Skin of body (tissue), 3 donors: ENCODE measurements at places on chromosomes 3 and 15. TPM values are rescaled to one million over a fixed set of nuclear protein-coding genes. Genes with fewer than 3 reads are reported as not detected.

The MME gene
- total RNA-seq, result 55.5 TPM

GRCh38 chr3:45623393-45623792 lies 28.8 kb downstream of the LIMD1 start:
- no peak for DNase-seq

DNA sequence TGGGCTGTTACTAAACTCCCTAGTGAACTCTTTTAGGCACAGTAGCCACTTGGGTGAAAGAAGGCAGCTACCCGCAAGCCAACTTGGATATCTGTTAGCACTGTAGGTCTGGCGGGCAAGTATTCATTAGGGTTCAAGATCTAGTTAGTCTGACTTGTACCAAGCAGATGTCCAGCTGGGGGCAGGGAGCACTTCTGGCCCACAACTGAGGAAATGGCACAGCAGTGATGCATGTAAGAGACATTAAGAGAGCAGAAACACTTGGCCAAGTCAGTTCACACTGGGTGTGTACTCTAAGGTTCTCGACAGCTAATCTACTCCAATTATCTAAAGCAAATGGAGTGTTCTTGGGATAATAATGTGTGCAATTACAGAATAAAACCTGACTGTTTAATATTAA lies 131.7 kb downstream of the CTNNB1 start:
- DNase-seq, result no peak

DNA sequence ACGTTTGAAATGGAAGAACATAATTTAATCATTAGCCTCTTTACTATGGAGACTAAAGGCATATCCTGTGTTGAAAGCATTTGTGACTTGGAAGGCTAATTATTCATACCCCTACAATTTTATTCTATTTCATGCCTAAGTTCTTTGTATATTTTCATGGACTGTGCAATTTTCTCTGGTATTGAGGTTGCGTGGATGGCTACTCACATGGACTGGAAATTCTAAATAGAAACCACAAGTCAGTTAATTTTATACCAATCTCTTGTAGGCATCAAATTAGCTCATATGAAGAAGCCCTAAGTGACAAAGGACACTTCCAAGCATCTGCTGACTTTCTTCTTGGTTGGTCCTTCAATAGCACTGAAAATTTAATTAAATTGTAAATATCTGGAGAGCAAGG lies 1353.5 kb downstream of the ROBO1 start:
- no peak for DNase-seq

DNA sequence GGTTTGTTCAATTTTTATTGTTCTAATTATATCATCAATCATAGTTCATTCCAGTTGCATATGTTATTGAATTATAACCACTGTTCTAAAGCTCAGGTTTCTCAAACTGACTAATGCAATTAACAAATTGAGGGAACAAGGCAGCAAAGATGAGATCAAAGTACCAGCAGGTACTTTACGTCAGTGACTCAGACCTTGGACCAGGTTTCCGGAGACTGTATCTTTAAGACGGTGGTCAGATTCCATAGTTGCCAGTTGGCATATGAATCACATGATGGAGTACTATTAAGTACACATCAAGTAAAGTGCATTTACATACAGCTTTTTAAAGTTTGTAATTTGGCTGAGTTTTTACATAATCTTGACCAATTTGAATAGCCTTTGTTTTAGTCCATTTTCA lies 583.6 kb upstream of the ROBO2 start:
- DNase-seq, result no peak

DNA sequence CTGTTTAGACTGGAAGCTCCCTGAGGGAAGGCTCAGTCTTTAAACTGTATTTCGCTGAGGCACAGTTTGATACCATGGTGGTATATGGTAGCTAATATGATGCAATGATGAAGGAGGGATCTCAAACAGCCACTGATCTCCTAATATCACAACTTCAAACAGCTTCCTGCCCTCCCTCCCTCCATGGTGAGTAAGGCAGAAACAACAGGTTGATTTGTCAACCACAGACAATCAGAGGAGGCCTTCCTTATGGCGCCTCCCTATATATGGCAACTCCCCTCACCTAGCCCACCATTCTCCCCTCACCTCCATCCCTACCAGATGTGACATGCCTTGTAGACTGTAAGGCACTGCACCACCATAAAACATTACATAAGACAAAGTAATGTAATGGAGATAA lies 316.5 kb upstream of the ICE2 start:
- no peak for DNase-seq

The DUOXA2 gene
- total RNA-seq, result not detected

The GPR87 gene
- total RNA-seq, result 13.3 TPM

DNA sequence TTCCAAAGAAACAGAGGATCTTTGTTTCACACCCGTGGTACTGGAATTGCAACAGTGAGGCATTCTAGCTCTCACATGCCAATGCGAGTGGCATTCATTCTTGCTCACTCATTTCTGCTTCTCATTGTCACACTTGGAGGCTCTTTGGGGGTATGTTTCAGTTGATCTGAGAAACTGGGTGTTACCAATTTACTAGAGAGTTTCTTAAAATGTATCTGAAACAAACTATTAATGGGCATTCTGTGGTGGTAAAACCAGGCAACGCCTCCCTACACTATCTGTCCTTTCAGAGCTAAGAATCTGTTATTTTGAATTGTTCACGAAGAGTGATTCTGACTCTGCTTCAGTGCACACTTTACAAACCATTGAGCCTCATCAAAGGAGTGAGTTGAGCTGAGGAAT lies 140.6 kb upstream of the BHLHE40 start:
- no peak for DNase-seq

The ECE2 gene
- not detected for total RNA-seq

DNA sequence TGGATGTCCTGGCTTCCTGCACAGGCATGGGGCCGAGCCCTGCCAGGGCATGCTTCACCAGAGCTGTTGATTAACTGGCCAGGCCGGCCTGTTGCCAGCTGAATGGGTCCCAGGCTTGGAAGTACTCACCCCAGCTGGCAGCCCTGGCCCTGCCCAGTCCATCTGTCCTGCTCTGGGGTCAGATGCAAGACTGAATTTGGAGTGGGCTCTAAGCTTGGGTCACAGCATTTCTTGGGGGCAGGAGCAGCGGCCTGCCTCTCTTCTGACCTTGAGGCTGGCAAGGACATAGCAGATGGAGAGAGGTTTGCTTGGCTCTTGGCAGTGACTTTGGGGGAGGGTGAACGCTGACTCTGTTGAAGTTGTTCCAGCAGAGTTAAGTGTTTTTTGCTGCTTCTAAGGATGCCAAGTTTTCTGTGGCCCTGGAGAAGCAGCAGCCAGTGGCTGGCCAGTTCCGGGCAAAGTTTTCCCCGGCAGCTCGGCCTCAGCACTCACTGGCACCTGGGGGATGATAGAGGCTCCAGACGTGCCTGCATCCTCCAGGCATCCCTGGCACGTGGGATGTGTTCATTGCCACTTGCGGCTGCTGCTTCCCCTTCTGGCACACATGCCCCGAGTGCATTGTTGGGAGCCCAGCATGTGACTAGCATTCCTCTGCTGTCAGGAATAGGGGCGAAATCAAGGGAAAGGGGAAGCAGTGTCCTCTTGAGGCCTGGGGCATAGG lies 22.9 kb downstream of the PDIA5 start:
- DNase-seq, result no peak

DNA sequence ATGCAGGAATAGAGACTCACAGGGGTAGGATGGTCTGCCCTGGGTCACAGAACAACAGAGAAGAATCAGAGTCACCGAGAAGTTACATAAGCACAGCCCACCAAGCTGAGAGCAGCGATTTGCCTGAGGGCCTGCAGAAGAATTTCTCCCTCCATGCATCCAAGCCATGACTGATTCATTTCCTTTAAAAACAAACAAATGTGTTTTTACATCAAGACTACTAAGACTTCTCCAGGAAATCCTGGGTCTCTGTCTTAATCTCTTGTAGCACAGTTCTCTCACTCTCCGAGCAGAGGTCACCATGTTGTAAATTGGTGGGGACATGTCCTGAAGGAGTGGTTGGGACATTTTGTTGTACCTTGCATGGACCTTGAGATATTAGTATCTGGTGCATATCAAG lies 159.8 kb downstream of the THSD4 start:
- peak; percentile 26 for DNase-seq

- DNase-seq, result peak; percentile 33
Measured at GRCh38 chr3:120448756-120449155, 2.0 kb downstream of the FSTL1 start.

DNA sequence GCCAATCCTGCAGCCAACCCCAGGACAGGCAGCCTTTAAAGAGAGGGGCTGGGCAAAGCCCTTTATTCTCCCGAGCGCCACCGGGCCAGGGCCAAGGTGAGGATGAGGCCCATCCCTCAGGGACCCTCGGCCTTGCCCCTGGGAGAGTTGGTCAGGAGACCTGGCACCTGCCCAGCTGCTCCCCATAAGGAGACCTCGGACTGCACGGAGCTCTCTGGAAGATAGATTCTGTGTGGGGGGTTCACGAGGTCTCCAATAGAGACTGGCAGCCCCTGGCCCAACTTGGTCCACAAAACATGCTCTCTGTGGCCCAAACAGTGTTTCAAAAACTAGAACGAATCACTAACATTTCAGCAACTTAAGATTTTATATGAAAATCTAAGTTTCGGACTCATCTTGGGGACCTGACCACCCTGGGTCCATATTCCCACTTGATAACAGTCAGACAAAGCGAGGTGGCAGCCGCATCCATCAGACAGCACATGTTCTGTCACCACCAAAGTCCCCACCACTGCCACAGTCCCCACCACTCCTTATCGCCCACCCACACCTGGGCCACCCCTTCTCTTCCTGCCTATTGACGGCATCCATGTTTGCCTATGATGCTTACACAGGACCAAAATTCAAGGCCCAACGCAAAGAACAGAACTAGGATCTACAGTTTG lies 114.4 kb upstream of the RPL32 start:
- no peak for DNase-seq

DNA sequence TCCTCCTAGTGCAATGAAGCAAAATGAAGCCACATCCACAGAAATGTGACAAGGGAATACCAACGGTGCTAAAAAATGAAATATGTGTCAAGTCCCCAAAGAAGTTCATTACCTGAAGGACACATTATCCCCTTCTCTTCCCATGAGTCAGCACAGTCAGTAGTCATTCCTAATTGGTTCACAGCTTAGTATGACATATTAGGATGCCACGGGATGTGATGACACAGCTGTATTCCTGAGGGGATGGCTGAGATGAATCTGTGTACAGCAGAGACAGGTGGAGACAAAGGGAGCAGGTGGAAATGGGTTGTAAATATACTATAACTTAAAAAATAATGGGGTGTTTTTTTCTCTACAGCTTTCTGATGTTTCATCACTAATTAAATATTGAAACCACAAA lies 273.4 kb downstream of the ARRDC4 start:
- no peak for DNase-seq

GRCh38 chr3:11037241-11037873 lies 44.8 kb downstream of the SLC6A1 start:
- no peak for DNase-seq

DNA sequence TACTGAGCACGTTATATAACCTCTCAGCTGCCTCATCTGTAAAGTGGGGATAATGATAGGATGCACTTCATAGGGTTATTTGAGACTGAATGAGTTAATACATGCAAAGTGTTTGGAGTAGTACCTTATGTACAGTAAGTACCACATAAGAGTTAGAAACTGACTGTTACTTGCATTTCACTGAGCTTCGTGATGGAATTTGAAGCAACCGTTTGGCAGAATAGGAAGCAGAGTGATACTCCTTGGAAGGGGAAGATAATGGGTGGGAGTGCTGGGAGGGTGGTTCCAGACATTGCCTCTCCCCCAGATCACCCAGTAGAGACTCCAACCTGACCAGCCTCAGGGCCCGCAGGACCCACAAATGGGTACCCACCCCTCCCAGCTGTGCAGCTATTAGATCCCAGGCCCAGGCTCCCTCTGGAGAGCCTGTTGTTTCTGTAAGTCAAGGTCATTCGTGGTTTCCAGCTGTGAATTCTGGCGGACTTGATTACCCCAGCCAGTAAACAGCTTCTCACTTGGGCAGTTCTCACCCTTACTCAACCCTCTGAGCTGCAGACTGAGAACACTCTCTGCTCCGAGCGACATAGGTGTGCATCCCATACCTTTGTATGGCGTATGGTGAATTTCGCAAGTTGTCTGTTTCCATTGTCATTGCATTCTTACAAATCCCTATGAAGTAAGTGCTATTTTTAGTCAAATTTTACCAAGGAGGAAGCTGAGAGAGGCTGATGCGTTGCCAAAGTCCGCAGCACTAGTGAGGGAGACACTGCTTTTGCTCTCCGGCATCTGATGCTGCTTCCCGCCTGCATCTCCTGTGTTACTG lies 11.1 kb downstream of the ALPK3 start:
- DNase-seq, result no peak

- no peak for DNase-seq
Measured at GRCh38 chr3:30440880-30441279, 165.5 kb upstream of the TGFBR2 start.

DNA sequence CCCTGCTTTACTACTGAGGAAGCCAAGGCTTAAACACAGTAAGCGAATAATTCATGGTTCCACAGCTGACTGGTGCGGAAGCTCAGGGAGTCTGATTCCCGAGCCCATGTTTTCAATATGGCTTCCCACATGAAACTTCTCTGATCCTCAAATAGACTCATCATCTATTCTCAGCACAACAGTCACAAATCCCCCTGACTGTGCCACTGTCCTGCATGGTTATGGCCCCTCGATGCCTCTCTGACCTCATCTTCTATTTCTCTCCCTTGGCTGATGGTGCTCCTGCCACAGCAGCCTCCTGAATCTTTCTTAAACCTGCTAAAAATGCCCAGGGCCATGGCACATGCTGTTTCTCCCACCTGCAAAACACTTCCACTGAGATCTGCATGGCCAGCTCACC lies 43.2 kb downstream of the SRGAP3 start:
- no peak for DNase-seq

GRCh38 chr3:32975891-32976595 lies 24.6 kb downstream of the CCR4 start:
- DNase-seq, result no peak

- DNase-seq, result peak; percentile 2
Measured at GRCh38 chr3:61297821-61298220, 46.6 kb upstream of the FHIT start.

The NUP210 gene
- 4.1 TPM for total RNA-seq

- DNase-seq, result no peak
Measured at GRCh38 chr3:22506871-22507270, 696.3 kb upstream of the UBE2E2 start.

- DNase-seq, result no peak
Measured at GRCh38 chr3:28840976-28841376, 439.9 kb upstream of the RBMS3 start.

The SLC25A36 gene
- 110 TPM for total RNA-seq

The GHRL gene
- total RNA-seq, result not detected

GRCh38 chr3:139122221-139122581 lies 77.5 kb upstream of the PRR23C start:
- no peak for DNase-seq

- DNase-seq, result no peak
Measured at GRCh38 chr15:78604420-78604819, 16.4 kb downstream of the CHRNA3 start.

The OXTR gene
- 0.59 TPM for total RNA-seq

GRCh38 chr3:32480604-32481003 lies 22.0 kb downstream of the CMTM6 start:
- DNase-seq, result no peak

GRCh38 chr3:155418407-155418806 lies 124.9 kb upstream of the STRIT1 start:
- DNase-seq, result peak; percentile 43

GRCh38 chr3:72081471-72082185 lies 296.7 kb upstream of the PROK2 start:
- DNase-seq, result no peak

The PLSCR5 gene
- total RNA-seq, result not detected

- DNase-seq, result no peak
Measured at GRCh38 chr3:134487406-134487805, 1.5 kb downstream of the CEP63 start.
